ENCODE measurements at places on chromosomes 2 and 18.

DNA sequence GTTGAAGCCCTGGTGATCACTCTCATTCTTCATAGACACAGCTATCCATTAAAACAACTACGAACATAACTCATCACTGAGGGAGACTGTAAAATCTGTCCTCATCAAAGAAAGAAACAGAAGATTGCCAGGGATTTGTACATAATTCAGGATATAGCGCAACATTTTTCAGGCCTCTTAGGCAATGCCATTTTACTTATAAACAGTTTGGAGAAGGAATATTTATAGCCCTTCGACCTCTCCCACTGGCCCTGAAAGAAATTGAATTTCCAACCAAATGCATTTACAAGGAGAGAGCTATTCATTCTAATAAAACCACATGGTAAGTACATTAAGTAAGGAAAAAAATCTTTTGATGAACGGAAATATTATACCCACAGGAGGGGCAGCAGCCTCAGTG, 295.0 kb downstream of the RAD51AP2 start:
- no peak for DNase-seq

GRCh38 chr2:12935222-12935621, 218.5 kb downstream of the TRIB2 start:
- DNase-seq, result no peak

GRCh38 chr18:37499044-37499443, 66.6 kb downstream of the CELF4 start:
- no peak for DNase-seq

GRCh38 chr2:232365621-232366321, 12.8 kb upstream of the ALPP start:
- DNase-seq, result no peak

GRCh38 chr2:125935559-125935958, 720.4 kb upstream of the GYPC start:
- DNase-seq, result no peak

GRCh38 chr18:24231773-24232735, 93.2 kb downstream of the CABYR start:
- DNase-seq, result no peak

DNA sequence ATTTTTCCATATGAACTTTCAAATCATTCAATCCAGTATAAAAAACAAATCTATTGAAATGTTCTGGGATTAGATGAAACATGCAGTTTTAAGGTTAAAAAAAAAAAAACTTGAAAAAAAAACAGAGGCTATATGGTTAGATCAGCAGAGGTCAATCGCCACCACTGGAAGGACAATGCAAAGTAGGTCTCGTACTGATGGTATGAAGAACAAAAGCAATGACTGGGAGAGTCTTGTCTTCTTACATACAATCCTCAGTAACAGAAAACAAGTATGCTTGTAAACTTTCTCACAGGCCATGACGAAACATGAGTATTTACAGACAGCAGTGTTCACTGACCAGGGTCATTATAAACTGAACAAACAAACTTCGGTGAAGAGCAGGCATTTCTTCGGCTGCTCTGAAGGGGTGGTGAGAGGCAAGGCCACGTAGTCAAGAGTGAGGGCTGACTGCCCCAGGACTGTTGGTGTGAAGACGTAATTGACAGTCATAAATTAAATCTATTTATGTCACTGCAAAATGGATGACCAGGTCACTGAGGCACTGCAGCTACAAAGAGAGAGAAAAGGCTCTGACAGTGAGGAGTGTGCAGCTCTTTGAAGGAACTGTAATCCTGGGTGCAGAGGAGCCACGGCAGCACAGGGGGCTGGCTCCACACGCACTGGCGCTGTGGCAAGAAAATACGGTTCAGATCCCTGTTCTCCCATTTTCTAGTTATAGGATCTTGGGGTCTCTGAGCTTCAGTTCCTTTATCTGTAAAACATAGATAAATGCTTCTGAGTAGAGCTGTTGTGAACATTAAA, 60.0 kb downstream of the NXPH2 start:
- no peak for DNase-seq

DNA sequence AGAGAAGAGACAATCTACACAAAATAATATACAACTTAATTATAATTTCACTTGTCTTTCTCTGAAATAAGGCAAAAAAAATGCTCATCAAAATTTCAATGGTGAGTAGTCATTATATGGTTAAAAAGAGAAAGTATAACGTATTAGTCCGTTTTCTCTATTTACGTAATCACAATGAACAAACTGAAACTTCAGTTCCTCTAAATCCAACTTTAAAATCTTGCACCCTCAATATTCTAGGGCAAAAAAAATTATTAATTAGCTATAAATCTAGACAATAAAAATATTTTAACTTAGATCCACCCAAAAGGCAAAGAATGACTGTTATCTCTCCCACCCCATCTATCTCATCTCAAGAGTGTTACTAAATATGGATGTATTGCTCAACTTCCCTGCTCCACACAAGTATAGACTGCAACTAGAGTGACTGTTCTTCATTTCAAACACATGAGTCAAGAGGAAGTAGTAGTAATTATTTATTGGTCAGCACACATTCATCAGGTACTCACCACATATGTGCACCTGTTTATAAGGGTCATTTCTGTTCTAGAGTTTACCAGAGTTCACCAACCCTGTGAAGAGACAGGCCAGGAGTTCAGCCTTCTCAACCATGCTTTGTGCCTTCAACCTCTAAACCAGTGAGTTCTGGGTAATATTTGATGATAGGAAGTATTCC, 36.4 kb downstream of the STK39 start:
- DNase-seq, result no peak

DNA sequence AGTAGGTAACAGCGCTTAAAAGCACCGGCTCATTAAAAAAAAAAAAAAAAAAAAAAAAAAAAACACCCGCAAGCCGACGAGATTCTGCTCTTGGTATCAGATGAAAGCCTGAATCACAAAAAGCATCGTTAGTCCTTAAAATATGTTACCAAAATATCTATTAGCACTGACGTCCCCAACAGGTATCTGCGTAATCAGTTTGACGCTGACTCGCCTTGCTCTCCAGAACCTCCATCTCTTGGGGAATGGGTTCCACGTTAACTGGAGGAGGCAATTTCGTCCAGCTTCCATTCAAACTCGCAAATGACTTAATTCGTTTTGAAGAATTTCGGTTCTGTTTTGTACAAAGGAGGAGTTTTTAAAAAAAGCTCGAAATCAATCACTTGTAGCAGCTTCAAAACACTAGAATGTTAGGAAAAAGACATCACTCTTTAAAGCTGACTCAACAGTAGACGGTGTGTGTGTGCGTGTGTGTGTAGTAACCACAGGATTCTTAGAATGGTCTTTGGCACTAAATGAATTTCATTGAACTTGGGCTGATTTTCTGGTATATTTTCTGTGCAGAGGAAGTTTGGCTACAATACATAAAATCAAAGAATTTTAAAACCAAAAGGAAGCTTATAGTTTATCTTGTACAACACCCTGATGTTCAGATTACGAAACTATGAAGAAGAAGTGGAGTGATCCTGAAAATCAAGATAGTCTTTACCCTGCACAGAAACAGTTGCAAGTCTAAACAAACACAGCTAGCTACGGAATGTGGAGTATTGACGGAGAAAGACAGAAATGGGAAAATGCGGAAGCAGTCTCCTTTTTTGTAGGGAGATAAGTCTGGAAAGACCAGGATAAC, 1.1 kb upstream of the PGAP1 start:
- peak; percentile 40 for DNase-seq

- no peak for DNase-seq
Measured at GRCh38 chr2:85173909-85174308, 40.7 kb downstream of the TCF7L1 start.
